ENCODE measurements at places on chromosomes 2 and 18.

GRCh38 chr2:72806280-72806945 is 19.4 kb downstream of the EXOC6B start:
- no peak for DNase-seq

DNA sequence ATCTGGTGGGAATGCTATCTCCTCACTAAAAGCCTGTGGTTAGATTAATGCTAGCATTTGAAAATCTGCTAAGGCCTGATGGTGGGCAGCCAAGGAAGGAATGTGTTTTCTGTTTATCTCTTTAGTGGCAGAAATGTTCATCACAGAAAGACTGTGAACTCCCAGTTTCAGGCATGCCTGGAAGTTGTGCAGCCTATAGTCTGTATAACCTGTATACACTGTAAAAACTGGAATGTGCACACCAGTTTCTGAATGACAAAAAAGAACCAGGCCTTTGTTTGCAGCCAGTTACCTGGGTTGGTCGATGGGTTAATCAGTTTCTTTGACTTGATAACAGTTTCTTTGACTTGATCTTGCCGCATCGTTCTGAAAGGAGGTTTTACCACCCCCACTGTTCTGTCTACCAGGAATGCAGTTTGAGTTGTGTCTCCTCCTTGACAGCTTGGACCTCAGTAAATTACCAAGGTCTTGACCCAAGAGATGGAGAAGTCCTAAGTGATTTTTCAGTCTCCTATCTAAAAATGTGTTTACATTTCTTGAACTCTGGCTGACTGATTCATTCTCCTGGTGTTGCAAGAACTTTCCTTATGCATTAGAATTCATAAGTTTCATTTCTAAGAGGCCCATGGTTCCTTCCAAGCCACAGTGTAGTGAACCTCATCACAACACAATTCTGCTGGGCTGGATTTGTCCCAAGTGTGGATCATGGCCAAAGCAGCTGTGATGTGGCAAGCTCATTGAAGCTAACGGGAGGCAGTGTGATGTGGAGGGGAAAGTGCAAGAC is 62.2 kb downstream of the KIAA2012 start:
- DNase-seq, result no peak

DNA sequence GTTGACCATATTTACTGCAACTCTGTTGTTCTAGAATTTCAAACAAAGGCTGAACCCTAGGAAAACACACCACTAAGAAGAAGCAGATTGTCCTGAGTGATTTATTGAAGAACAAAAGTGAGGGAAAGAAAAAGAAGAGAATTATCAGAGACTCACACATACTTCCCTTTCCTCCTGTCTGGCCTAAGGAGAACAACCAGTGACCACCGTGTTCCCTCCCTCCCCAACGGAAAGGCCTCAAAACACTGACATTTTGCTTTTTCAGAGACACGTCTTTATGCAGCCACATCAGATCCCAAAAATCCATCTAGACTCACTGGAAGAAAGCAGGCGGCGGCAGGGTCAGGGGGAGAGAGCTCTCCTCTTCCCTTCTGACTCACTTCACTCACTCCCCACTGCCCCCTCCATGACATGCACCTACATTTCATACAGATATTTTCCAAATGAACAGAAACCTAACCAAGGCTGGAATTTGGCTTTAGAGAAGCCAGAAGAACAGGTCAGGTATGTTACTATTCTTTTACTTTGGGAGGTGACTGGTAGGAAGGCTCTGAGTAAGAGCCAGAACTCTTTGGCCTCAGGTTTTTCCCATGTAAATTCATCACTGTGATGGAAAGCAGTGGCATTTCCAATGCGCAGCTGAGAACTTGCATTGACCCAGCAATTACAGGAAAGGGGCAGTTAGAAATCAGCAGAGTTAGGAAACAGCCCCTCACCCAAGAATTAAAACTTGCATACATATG is 169.9 kb downstream of the BCL11A start:
- no peak for DNase-seq

DNA sequence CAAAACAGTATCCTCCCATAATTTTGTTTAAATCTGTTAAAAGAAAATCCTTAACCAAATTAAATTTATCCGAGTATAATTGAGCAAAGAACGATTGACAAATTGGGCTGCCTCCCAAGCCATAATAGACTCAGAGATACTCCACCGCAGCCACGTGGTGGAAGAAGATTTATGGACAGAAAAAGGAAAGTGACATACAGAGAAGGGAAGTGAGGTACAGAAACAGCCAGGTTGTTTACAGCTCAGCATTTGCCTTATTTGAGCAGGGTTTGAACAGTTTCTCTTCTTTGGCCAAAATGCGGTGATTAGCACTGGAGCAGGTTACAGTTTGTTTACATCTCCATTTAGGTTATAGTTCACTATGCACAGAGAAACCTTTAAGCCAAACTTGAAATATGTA is 60.8 kb downstream of the KYNU start:
- no peak for DNase-seq

GRCh38 chr18:12838178-12838634 is 45.8 kb downstream of the PTPN2 start:
- DNase-seq, result no peak

DNA sequence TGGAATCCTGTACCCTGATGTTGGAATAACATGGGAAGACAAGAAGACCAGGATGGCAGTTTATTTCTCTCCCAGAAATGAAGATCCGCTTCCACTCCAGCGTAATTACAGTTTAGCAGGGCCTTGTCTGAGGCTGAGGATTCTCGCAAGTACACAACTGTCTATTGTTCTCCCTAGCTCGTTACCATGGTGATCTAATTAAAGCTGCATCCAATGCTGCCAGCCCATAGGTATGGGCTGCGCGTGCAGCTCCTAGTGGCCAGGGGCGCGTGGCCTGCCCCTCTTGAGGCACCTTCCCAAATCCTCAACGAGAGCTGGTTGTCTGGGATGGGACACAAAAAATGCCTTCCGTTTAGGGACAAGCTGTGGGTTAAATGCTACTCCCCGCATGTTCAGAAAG is 344.9 kb downstream of the CYRIA start:
- no peak for DNase-seq

DNA sequence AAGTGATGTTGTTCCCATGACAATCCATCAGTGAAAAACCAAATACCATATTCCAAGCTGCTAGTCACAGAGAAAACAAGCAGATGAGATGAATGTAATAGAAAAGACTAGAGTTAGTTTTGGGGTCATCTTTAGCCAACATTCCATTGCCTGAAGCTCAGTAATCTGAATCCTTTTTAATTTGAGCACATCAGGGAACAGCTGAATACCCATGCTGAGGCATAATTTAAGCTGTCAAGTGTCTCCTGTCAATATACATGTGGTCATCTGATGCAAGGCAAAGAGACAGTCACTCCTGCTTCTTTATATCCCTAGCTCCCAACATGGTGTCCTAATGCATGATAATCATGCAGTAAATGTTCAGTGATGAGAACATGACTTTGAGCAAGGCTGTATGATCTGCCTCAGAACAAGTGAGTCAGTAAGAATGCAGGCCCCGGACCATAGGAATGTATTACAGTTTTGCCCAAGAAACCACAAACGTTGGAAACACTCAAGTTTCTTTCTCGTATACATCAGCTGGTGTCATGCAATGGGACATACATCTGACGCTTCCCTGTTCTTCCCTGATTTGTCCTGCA is 48.0 kb downstream of the CDK15 start:
- no peak for DNase-seq

DNA sequence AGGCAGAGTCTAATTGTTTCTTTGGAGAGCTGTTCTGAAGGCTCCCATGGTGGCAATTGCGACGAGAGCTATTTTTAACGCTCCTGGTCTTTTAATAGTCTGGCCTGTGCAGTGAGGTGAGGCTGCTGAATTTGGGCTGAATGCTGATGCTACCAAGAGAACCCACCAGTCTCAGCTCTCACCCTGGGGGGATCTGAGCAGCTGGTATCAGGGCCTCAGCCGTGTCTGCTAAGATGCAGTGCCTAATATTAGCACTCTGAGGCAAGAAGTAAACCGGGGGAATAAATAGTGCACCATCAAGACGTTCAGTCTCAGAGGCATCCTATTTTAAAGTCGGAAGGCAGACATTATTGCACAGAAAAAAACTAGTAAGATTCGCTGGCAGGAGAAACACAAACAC is 214.8 kb upstream of the PID1 start:
- DNase-seq, result no peak

DNA sequence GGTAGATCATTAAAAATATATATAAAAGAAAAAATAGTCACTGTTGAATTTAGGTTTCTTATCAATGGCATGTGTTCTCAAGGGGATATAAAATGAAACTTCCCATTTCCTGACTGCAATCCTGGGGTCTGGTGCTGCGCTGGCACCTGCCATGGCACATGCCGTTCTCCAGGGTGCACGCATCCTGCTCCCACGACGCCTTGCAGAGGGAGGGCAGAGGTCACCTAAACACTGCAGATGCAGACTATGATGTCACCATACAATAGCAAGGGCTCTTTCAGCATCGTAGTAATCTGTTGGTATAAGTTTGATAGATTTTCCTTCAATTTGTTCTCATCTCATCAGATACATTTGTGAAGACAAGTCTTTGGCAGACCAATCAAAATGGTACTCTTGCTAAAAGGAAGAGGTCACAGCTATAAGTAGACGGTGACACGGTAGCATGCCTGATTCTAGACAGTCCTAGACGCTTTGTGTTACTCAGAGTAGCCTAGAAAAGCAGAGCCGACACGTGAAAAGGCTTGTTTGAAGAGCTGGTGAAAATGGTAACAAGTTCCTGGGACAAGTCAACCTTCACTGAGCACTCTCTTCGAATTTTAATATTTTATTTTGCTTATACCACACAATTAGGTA is 761.4 kb downstream of the DCDC2C start:
- no peak for DNase-seq

DNA sequence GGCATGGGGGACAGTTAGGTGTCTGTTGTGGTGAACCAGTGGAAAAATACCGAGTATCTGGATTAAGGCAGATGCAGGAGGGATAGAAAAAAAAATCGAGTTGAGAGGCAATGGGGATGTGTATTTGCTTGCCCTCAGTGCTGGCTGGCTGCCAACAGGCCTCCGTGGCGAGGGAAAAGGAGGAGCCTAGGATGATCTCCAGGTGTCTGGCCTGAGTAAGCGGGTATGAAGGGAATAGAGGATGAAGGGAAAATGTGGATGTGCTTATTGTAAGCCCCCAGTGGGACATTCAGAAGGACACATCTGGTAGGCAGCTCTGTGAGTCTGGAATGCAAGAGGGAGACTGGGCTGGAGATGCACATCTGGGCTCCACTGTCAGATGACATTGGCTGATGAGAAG is 22.8 kb downstream of the KCNS3 start:
- DNase-seq, result no peak

GRCh38 chr2:86274918-86275275 is 62.5 kb downstream of the REEP1 start:
- no peak for DNase-seq

DNA sequence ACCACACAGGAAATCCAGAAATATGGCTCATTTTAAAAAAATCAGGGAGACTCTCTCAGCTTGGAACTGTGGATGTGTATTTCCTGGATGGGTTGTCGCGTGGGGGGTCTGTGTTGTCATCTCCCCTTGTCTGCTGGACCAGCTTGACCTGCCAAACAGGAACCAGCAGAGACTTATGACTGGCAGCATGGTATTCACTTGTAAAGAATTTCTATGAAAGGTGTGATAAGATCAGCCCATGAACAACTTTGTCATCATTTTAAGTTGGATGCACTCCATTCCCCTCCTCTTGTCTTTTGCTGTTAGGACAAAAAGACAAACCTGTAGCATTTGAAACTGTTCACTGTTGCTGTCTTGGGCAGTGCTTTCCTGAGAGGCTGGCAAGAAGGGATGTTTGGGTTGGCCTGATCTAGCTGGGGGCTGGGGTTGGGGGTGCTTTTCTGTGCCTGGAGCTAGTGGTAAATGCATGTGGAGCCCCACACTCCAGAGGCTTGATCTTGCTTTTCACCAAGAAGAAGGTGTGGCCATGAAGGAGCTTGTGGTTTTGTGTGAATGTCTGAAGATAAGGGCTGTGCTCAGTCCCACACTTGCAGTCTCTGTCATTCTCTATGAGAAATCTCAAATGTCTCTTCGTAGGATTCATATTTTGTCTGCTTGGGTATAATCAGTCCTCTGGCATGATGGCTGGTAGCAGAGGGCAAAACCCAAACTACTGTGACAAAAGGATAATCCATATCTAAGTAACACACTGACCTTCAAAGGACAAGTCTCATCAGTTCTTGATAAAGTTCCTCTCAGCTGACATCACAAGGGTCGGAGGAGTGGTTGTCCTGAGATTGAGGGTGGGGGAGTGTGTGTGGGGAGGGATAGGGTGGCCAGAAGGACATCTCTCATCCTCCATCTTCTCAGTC is 39.0 kb downstream of the RALB start:
- DNase-seq, result no peak

DNA sequence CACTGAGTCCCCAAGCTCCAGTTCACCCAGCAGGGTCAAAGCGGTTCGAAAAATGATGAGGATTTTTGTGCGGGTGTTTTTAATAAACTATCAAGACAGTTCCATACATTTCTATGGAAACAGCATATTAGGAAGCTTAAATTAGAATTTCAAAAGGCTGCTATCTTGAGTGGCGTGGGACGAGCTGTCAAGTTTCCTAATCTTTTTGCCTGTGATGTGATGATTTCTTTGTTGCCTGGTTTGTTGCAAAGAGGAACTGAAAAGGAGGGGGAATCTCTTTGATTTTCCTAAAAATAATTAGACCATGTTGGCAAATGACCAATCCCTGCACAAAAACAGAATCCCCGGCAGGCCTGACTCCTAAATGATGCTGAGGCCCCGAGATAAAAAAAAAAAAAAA is 66.1 kb upstream of the ATG16L1 start:
- DNase-seq, result no peak

- DNase-seq, result no peak
Measured at GRCh38 chr2:159774370-159774990, 23.5 kb downstream of the CD302 start.

DNA sequence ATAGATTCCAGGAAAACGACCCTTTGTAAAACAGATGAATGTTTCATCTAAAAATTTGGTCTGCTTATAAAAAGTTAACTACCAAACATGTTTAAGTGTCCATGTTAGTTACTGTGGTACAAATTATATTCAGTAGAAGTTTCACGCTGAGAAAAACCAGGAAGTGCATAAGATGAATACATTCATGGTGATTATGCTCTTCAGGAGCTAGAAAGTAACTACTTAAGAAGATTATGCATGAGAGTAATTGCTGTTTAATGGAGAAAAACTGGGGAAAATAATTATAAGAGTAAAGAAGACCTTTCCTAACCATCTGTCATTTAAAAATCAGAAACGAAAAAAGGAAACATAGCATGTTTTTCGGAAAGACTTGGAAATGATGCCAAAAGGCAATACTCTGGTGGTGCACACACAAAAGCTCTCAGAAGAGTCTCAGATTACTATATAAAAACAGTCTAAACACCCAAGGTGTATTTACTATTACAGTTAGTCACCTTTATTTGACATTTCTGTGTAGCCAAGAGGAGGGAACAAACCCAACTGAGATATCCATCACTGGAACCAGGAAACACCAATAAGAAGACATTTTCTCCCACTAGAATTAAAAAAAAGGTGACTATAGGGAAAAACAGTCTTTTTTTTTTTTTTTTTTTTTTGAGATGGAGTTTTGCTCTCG is 38.8 kb upstream of the METTL21A start:
- no peak for DNase-seq

DNA sequence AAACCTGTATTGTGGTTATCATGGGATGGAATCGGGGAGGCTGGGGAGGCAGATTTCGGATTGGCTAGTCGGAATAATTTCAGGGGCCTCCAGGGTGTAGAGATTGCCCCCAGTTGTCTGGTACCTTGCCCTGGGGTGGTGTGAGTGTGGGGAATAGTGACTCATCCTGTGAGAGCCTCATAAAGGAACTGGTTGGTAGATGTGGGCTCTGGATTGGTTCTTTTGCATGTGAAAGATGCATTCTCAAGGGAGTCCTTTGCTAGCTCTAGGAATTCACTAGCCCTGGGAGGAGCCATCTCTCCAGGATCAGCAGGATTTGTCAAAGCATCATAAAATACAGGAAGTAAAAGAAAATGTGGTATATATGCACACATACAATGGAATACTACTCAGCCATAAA is 331.6 kb downstream of the SETBP1 start:
- no peak for DNase-seq
